MG63 (cell line): ENCODE measurements at places on chromosomes 1 and 21. TPM values are rescaled to one million over a fixed set of nuclear protein-coding genes. Genes with fewer than 3 reads are reported as not detected.
A peak's percentile ranks its signal among the peaks of the same experiment; 100 is the strongest.

Gene COL6A1
- total RNA-seq = 817 and 868 TPM in 2 replicates

DNA sequence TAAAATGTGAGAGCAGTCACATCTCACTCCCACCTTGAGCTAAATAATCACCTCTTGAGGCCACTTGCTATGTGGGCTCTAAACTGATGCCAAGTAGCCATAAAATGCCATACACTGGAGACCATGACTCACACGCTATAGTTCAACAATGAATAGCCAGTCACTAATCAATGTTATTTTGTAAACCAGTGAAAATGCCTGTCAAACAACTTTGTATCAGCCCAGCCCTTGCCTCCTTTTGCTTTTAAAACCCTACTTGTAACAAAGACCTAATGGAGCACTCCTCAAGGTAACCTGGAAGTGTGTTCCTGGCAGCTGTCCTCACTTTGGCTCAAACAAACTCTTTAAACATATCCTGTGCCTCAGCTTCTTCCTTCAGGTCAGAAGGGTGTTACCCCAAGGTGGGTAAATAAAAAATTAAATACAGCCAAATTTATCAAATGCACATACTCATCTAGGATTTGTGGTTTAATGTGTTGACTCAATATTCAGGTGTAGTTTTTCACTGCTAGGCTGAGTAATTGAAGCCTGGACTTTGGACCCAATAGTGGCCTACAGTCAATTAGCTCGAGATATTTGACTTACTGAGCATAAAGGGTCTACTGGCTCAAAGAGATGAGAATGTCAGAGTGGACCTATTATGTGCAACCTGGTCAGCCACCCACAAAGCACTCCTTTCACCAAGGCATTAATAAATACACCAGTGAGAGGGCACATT, 154.3 kb downstream of the COQ8A start:
- no peak for DNase-seq

Gene GNAT2
- total RNA-seq = 0.10 TPM in 1 of 2 replicates, not detected in the other

DNA sequence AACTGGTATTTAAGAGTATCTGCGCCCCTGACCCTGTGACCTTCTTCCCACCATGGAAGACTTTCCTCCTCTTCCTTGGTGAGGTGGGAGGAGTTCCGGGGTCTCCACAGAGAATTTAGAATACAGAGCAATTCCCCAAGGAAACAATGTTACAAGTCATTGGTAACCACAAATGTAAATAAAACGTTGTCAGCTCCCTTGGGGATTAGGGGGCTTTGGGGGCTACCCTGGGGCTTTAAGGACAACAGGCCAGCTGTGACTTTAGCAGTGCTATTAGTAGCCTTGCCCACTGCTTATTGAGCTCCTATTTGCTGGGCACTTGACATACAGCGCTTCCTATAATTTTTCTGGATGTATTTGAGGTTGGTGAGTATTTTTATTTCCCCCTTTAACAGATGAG, 69.0 kb downstream of the IGSF21 start:
- DNase-seq = no peak

GRCh38 chr1:14594045-14594444, 4.4 kb upstream of the KAZN start:
- no peak for DNase-seq

Gene MFN2
- 25.2 and 43.7 TPM in 2 replicates for total RNA-seq

Gene MPZ
- total RNA-seq = 0.07 TPM in 1 of 2 replicates, not detected in the other

- DNase-seq = no peak
Measured at GRCh38 chr1:27157194-27157593, 2.3 kb upstream of the SLC9A1 start.

- DNase-seq = no peak
Measured at GRCh38 chr1:151334822-151335221, 7.6 kb upstream of the PI4KB start.

DNA sequence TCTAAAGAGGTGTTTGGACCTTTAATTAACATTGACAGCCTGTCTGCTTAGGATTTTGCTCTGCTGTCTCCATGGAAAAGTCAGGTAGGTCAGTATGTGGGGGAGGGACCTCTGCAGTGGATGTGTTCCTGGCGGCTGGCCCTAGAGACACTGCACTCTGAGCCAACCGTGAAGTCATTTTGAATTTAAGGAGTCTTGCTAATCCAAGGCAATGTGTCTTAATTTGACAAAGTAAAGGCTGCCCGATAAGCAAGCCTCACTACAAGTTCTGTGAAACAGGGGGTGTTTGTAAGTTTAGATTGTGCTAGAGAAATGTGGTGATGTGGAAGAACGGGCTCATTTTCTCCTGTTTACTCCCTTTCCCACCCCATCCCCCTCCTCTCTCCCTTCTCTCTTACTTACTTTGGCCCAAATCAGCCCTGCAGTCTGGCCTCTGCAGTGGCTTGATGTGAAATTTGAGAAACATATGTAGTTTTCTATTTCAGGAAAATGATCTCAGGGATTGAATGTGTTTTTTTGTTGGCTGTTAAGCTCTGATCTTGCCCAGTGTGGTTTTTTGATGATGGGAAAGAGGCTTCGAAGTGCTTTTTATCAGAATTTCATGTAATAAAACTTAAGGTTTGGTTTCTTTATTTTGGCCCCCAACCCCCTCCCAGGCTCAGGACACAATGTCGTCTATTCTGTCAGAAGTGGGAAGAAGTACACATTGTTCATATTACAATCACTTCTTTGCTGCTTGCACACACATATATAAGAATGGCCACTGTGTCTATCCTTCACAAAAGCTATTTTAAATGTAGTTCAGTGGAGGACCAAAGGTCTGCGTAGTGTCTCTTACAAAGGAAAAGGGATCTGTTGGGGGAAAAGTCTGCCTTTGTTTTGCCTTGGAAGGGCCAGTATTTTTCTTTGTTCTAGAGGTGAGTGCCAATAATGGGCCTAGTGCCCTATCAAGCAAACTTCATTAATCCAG, 96.6 kb downstream of the FGGY start:
- DNase-seq = peak; percentile 68

Gene CELA2A
- total RNA-seq = not detected in 2 replicates

- DNase-seq = no peak
Measured at GRCh38 chr21:14531757-14532316, 14.3 kb downstream of the SAMSN1 start.

DNA sequence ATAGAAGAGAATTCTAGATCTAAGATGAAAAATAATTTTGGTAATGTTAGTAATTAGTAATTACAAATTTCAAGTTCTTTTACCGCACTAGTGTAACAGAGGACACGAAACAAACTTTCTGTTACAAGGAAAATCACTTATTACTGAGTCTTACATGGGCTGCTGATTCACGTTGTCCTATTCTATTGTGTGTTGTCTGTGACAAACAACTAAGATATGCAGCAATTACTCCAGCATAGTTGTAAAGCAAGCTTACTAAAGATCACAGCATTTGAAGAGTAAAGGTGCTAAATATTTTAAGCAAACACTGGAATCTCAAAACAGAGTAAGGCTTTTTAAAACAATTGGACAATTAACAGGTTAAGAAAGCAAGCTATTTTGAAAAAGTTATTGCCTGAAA, 502.3 kb downstream of the KCNT2 start:
- no peak for DNase-seq

DNA sequence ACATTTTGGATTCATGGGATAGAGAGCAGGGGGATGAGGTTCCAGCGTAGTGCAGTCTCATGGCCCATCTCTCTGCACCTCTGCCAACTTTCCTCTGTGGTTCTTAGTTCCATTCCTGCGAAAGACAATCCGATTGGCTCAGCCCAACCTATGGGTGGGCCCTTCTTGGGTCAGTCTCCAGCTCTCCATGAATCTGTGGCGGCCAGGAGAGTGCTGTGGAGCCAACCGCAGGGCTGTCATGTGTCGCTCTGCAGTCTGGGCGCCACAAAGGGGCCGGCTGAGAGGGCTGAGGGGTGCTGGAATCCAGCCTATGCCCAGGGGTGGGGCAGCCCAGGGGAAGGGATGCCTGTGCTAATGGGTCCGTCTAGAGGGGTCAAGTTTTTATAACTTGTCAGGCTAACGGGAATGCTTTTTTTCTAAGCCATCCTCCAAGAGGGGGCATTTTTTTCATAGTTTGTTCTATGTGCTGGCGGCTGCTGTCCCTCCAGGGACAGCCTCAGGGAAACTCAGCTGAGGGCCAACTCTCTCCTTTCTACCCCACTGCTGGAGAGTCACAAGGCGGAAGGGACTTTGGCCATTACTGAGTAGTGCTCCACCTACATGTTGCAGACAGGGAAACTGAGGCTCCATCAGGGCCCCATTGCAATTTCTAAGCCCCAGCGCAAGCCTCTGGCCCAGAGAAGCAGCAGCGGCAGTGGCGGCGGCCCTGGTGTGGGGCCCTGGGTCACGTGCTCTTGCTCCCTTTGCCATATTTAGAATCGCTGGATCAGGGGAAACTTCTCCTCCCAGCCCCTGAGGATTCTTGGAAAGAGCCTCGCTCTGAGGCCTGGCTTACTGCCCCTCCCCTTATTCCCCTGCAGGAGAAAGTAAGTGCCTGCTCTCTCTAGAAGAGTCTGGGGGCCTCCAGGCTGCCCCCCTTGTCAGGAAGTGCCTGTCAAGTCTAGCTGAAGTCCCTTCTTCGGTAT, 23.4 kb downstream of the KCNQ4 start:
- DNase-seq = no peak
